ENCODE measurements at places on chromosomes 4 and X.
A peak's percentile ranks its signal among the peaks of the same experiment; 100 is the strongest.

DNA sequence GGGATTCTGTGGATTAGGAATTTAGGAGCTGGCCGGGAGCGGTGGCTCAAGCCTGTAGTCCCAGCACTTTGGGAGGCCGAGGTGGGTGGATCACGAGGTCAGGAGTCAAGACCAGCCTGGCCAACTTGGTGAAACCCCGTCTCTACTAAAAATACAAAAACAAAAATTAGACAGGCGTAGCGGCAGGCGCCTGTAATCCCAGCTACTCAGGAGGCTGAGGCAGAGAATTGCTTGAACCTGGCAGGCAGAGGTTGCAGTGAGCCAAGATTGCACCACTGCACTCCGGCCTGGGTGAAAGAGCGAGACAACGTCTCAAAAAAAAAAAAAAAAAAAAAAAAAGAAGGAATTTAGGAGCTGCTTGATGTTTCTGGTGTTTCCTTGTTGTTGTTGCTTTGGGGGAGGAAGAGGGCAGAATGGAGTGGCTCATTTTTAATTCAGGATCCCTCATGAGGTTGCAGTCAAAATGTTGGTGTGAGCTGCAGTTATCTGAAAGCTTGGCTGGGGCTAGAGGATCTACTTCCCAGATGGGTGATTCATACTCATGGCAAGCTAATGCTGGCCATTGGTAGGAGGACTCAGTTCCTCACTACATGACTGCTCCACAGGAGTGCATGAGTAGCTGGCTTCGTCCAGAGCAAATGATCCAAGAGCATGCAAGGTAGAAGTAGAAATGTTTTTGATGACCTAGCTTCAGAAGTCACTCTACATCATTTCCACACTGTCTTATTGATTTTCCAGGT lies 26.5 kb upstream of the JADE1 start:
- DNase-seq: no peak

DNA sequence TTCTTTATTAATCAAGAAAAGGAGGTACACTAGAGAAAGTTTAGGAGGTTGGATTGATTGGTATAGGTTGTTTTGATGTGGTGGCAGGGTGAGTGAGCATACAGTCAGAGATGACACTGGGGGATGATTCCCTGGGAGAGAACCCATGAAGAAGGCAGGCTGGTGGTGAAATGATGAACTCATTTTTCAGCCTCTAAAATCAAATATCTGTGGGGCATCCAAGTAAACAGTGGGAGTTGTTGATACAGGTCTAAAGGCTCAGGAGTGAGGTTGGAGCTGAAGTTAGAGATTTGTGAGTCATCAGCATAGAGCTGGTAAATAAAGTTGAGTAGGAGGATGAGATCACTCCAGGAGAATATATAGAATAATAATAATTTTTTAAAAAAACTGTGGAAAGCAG lies 10.0 kb upstream of the AP1S2 start:
- DNase-seq: no peak

GRCh38 chr4:120105472-120105871 lies 38.8 kb upstream of the MAD2L1 start:
- DNase-seq: no peak

DNA sequence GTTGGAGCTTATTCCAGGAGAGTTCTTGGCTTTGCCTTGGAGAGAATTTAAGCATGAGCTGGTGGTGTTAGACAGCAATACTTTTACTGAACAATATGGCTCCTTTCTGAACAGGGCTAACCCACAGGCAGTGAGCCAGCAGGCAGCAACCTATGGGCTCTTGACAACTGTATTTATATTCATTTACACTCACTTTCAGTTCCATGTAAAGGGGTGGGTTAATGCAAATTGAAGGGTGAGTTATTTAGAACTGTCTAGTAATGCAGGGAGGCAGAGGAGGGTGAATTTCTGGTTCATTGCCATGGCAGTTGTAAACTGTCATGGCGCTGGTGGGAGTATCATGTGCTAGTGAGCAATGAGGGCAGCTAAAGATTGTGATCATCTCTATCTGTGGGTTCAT lies 15.7 kb downstream of the FOXR2 start:
- no peak for DNase-seq

GRCh38 chr4:117900832-117901231 lies 133.5 kb upstream of the NDST3 start:
- DNase-seq: no peak

DNA sequence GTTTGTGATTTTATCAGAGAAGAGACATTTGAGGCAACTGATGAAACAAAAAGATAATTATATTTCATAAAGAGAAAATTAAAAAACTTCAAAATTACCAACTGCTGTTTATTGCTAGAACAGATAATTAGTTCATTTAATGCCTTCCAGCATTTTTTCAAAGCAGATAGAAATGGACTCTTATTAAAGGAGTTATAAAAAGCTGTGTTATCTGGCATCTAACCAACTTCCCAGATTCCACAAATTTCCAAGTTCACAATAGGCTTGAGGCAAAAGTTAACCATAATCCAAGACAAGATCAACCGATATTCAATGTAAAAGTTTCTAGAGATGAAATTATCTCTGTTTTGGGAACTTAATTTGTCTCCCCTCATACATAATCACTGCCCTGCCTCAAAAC lies 152.4 kb downstream of the TSPAN5 start:
- DNase-seq: no peak

GRCh38 chr4:95869961-95870500 lies 30.1 kb downstream of the PDHA2 start:
- DNase-seq: no peak

- DNase-seq: no peak
Observed at GRCh38 chrX:36787752-36788151, 220.4 kb upstream of the FAM47C start.

DNA sequence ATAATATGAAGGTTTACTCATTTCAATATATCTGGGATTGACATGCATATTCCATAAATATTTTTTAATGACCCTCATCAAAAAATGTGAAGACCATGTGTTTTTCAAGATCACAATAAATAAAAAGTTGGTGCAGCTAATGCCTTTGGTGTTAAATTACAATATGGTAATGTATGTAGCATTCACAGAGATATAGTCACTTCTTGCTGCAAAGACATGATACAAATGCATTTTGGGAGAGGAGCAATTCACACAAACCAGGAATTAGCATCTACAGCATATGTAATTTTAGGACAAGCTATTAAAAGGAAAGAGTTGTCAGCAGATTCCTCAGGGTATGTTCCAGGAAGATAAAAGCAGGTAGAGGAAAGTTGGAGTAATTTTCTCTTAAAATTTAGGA lies 734.5 kb upstream of the HTR2C start:
- DNase-seq: no peak

GRCh38 chr4:176671532-176671931 lies 121.2 kb downstream of the VEGFC start:
- no peak for DNase-seq

- no peak for DNase-seq
Observed at GRCh38 chr4:18105030-18106011, 83.8 kb upstream of the LCORL start.

- no peak for DNase-seq
Observed at GRCh38 chr4:137156054-137156453, 376.2 kb downstream of the PCDH18 start.

DNA sequence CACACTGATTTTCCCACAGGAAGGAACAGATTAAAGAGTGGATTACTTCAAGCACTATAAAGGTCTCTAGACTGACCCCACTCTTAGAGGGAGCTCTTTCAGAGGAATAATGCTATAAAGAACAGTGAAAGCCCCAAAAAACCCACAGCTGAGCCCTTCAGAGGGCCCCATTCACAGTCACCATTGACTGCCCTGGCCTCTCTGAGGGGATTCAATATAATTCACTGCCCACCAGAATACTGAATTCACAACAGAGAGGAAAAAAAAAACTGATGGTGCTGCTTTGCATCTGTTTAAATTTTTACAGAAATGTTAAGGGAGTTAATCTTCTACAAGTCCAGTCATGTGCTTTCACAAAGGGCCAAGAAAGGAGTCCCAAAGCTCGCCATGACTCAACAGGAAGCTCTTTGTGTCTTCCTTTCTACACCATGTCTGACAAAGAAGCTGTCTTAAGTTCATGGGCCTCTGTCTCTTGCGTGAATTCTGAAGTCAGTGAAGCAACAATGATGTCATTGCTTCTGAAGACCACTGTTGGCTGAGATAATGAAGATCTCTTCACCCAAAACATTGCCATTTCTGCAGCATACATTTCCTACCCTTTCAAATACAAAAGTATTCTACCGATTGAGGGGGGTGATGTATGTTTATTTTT lies 174.9 kb downstream of the ADAMTS3 start:
- no peak for DNase-seq

- no peak for DNase-seq
Observed at GRCh38 chrX:2589186-2590020, 88.6 kb upstream of the DHRSX start.

GRCh38 chrX:14427614-14428013 lies 101.7 kb upstream of the GLRA2 start:
- DNase-seq: no peak

DNA sequence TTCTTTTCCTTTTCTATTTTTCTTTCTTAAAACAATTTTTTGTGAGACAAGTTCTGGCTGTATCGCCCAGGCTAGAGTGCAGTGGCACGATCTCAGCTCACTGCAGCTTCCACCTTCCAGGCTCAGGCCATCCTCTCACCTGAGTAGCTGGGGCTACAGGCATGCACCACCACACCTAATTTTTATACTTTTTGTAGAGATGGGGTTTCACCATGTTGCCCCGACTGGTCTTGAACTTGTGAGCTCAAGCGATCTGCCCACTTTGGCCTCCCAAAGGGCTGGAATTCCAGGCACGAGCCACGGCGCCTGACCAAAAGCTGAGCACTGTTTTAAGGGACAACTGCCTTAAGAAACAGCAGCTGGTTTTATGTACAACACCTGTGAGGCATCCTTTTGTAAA lies 9.3 kb upstream of the NAT8L start:
- no peak for DNase-seq

GRCh38 chr4:134465417-134465816 lies 263.8 kb upstream of the PABPC4L start:
- no peak for DNase-seq

DNA sequence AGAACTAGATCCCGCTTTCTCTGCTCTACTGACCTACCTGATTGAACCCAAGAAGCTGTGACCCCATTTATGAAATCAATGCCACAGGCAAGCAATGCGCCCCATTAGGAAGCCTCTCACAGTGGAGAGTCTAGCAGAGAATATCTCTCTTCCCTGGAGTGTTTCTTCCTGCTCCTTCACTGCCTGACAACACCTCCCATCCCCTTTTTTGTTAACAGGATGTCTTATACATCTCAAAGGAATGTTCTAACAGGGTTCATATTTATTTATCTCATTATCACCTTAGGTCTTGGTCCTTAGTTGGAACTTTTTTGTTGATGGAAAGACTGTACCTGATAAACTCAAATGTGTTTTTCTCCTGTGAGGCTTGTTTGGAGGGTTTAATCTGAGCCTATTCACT lies 35.5 kb downstream of the SLIT2 start:
- no peak for DNase-seq

DNA sequence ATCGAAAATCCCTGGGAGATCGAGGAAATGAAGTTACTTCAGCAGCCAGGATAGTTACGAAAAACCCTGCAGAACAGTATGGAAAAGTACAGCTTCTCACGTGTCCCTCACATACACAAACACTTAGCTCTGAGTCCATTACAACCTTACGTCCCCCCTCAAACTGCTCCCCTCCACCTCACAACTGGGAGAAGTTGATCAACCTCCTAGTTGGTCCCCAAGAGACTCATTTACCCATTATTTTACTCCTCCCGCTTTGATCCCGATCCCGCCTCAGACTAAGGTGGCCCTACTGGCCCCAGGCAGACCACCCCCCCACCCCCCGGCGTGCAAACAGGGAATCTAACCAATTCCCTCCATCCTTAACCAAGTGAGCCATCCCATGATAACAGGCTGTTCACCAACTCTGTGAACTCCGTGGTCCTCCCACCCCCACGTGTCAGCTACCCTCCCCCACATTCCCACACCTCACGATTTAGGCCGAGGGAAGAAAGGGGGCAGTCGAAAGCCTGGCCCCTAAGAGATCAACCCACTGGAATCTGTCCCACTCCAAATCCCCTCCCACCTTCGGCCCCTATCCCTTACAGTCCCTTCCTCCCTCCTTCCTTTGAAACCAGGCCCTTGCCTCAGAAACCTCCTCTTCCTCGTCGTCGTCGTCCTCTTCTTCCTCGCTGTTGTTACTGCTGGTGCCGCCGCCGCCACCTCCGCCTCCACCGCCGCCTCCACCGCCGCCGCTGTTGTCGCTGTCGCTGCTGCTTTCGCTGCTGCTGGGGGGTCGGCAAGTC lies 755 bp downstream of the ANKRD17 start:
- DNase-seq: peak; percentile 64
